ENCODE measurements at places on chromosomes 16 and 17.

DNA sequence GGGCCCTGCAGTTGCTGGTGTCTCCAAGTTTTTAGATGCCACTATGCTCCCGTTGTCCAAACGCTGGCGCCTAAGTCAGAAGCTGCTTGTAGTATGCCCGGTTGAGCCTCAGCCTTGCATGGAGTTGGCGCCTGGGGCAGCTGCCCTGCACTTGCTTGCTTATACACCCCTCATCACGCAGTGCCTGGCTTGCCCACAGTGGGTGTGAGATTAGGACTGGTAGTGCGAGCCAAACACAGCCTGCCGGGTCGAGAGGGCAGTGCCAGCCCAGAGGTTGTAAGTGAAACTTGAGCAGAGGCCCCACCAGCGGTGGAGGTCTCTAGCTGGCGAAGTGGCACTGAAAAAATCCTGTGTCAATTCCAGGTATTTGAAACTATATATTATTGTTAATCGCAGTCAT, 90.3 kb downstream of the ITFG1 start:
- DNase-seq, result no peak

- DNase-seq, result peak; percentile 59
Measured at GRCh38 chr16:88804552-88805339, 1.2 kb downstream of the CDT1 start.

DNA sequence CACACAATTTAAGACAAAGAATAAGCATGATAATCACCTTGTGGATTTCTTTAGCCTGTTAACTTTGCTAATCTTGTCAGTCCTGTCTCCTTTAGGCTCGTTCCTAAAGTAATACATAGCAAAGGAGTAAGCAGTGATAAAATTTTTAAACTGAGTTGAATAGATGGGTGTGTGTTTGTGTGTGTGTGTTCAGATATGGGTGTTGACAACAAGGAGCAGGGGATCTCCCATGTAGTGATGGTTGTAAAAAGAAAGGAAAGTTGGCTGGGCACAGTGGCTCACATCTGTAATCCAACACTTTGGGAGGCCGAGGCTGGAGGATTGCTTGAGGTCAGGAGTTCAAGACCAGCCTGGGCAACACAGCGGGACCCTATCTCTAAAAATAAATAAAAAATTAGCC, 44.6 kb upstream of the KCNJ2 start:
- DNase-seq, result no peak

- no peak for DNase-seq
Measured at GRCh38 chr17:78598013-78598471, 20.8 kb upstream of the DNAH17 start.

- no peak for DNase-seq
Measured at GRCh38 chr16:10943064-10943353, 741 bp upstream of the DEXI start.

DNA sequence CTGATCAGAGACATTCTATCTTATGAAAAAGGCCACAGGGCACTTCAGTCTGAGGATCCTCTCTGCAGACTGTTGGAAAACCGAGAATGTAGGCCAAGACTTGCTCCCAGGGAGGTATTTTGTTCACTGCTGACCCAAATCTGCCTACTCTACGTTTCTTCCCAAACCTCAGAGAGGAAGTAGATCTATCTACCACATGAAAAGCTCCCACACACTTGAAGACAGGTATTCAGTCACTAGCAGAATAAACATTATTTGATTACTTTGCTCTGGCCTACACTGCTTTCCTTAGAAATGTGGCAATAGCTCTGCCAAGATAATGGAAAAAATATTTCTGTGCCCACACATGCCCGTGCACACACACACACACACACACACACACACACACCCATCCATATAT, 164.6 kb downstream of the CDH11 start:
- DNase-seq, result no peak

- DNase-seq, result peak; percentile 86
Measured at GRCh38 chr16:30185683-30186421, 2.5 kb downstream of the CORO1A start.

GRCh38 chr16:62068747-62069146, 32.5 kb upstream of the CDH8 start:
- no peak for DNase-seq

- no peak for DNase-seq
Measured at GRCh38 chr17:3935825-3936355, 19.6 kb upstream of the P2RX1 start.

DNA sequence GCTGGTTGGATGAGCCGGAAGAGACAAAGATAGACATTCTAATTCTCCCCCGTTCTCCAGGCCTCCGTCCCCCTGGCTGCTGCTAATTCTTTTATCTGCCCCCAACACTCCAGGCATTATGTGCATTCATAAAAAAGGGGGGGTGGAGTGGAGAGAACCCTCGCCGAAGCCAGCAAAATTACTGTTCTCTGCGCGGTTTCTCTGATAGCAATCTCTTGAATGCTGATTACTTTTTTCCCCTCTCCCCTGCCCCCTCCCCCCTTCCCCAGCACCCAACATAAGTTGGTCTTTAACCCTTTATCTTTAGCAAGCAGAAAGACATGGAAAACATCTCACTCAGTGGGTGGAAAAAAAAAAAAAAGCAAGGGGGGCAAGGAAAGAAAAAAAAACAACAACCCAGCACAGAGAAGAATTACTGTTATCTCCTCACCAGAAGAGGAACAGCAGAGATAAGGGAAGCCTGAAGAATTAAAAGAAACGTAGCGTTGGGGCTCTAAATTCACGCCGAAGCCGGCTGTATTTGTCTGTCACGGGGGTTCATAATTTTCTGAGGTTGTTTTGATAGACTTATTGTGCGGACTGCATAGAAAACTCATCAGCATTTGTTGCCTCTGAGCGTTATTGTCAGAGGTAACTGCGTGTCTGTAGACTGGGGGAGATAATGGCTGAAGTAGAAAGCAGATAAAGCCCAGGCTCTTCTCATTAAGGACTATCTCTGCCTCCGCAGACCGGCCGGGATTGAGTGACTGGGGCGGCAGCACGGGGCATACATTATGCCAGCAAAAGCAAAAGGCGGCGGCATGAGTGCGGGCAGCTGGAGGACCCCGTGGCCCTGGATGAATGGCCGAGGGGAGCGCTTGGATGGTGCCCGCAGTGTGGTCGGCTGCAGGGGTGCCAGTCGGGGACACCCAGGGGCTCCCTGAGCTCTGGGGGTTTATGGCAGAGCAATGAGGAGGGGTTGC, 126.9 kb downstream of the MRM1 start:
- no peak for DNase-seq

DNA sequence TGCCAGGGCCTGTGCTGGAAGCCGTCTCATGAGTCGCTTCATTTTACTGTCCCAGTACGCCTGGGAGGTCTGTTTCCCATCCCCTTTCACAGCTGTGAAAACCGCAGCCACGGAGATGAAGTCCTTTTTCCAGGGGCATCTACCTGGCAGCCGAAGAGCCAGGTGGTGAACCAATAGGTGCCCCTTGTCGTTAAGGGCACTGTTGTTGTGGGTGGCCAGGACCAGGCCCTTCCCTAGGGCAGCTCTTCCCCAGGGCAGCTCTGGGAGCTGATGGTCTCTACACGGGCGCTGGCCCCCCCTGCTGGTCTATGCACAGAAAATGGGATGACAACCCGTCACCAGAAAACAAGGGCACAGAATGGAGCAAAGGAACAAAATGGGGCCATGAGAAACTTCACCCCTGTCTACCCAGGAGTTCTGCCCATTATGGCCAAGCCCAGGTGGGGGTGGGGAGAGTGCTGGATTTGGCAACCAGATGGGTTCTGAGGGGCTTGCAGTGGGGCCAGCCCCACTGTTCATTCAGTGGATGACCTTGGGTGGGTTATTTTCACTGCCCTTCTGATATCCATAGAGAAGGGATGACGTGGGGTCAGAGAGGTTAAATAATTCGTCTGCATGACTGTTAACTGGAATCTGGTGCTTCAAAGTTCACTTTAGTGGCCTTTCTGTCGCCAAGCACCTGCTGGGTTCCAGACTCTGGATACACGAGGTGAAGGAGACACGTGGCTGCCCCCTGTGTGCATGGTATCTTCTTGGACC, 11.5 kb downstream of the RMI2 start:
- DNase-seq, result peak; percentile 63

- no peak for DNase-seq
Measured at GRCh38 chr16:23865853-23866252, 30.1 kb downstream of the PRKCB start.

DNA sequence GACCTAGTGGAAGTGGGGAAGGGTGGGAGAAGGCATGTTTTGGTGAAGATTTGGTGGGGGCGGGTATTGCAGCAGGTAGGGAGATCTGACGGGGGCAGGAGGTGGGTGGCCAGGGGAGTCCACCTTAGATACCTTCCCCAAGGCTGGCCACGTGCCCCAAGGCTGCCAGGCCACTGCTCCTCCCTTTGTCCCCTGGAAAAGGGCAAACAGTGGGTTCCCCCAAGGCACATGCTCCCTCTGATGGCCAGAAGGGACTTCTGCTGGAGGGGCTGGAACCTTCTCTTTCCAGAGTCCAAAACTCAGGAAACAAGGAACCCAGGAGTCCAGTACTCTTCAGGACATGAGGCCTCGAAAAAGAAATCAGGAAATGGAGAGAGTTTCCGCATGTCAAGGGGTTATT, 6.2 kb upstream of the PSMD3 start:
- DNase-seq, result no peak

DNA sequence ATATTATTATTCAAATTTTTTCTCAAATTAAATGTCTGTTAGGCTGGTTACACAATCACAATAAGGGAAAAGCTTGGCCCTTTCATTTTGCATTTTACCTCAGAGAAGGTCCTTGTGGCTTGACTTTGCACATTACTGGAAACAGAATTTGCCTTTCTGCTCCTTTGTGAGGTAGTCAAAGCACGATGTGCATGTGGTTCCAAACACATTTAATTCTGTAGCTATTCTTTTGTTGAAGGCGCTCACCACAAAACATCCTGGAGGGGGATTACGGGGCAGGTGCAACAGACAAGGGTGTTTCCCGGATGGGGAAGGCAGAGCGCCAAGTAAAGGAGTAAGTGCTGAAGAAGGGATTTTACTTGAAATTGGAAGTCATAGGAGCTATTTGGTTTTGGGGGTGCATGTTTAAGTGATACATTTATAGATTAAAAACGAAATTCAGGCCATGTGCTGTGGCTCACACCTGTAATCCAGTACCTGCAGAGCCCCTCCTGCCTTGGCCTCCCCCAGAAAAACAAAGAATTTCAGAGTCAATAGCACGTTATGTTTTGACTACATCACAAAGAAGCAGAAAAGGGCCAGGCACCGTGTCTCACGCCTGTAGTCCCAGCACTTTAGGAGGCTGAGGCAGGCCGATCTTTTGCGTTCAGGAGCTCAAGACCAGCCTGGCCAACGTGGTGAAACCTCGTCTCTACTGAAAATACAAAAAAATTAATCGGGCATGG, 31.2 kb upstream of the TENT4B start:
- no peak for DNase-seq

- no peak for DNase-seq
Measured at GRCh38 chr16:57178793-57179212, 7.0 kb downstream of the PSME3IP1 start.

- DNase-seq, result no peak
Measured at GRCh38 chr16:23498863-23499262, 11.4 kb downstream of the GGA2 start.

DNA sequence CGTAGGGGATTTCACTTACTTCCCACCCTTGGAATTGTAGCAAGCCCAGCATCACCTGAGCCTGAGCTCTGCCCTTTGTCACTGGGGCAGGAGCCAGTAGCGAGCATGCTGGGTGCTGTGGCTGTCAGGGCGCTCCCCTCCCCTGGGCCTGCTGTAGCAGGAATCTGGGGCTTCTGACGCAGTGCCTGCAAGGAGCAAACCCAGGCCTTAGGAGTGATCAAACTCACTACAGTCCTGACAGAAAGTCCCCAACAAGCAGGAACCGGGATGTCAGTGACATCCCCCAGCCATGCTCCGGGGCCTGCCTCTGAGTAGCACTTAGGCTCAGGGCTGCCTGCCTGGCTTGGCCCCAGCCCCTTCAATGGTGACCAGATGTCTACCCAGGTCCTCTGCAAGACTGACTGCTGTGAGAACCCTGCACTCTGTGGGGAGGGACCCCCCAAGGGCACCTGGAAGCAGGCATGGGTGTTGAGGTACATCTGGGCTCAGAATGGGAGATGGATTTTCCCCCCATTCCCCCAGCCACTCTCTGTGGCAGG, 23.5 kb downstream of the PLD6 start:
- DNase-seq, result no peak

DNA sequence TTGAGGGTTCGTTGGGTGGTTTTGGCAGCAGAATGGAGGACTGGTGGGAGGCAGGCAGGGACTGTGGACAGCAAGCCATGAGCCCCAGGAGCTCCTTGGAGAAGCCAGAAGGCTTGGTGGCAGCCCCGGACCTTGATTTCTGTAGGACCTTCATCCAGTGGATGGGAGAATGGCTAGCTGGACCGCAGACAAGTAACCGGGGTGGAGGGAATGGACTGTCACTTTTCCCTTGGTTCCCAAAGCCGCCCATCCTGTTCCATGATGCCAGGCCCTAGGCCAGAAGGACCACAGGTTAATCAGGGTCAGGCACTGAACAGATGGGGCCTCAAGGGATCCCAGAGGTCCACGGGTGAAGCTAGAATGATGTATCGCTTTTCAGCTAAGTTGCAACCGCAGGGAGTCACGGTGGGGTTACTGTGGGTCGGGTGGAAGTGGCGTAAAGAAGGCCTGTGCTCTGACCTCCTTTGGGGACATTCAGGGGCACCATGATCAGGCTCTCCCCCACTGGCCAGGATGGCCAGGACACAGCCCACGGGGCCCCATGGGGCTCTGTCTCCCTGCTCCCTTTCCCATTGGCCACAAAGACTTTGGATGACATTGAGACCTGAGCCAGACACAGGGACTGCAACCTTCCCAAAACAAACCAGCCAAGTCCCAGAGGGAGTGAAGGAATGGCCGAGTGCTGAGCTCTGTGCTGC, 66.9 kb upstream of the MRTFB start:
- DNase-seq, result no peak

DNA sequence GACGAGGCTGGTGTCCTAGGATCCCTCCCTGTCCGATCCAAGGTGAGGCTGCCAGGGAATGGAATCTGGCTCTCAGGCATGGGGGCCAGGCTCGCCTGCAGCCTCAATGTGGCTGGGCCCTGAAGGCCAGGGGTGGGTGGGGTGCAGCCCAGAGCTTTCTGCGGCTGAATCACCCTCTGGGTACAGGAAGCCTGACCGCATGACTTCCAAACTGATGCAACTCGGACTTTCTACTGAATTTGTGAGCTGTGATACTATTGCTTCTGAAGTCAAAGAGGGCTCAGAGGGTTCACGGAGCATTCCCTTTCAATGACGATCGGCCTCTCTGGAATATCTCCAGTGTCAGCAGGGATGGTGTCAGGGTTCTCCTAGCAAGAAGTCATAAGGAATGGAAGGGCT, 123.7 kb downstream of the METRNL start:
- DNase-seq, result no peak

GRCh38 chr17:4701116-4701515, 2.8 kb downstream of the PELP1 start:
- no peak for DNase-seq
